ENCODE measurements at places on chromosomes 11 and 22.

DNA sequence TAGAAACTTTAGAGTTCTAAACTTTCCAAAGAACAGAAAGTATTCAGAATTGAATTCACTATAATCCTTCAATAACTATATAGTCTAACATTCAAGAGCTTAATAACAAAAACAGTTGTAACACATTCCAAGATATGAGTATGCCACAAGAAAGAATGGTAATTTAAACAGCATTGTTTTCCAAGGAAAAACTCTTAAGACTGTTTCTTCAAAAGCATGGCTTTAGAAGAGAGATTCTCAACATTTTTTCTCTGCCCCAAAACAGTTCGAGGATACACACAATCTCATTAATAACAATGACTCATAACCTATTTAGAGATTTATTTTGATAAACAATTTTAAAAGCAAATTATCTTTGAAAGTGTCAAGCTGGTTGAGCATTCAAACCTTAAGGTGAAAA is 16.7 kb upstream of the ARHGAP32 start:
- H3K4me3 ChIP-seq: no peak overlapping the region
- no peaks in the 10 kb centered on the region for H3K4me1 ChIP-seq
- H3K36me3 ChIP-seq: no peaks in the 10 kb centered on the region

DNA sequence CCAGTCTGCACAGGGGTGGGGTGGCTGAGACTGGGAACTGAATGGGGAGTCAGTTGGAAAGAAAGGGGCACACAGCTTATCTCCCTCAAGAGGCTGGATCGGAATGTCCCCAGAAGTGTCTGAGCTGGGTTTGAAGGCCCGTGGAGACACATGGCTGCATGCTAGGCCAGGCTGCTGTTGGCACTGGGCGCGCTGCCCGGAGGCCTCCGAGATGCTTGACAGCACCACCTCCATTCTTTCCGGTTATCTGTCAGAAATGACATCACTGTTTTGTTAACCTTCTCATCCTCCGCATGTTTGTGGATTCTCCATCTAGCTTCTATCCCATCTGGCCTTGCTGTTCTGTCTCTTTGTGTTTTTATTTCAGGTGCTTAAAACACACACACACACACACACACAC is 85.5 kb downstream of the APIP start:
- H3K4me3 ChIP-seq: no peak overlapping the region
- no peak for DNase-seq
- H3K27ac ChIP-seq: no peak overlapping the region
- no peaks in the 10 kb centered on the region for H3K36me3 ChIP-seq
- no peaks in the 10 kb centered on the region for H3K4me1 ChIP-seq

- DNase-seq: no peak
- no peaks in the 10 kb centered on the region for H3K27me3 ChIP-seq
- H3K4me1 ChIP-seq: no peaks in the 10 kb centered on the region
These were observed 72.7 kb downstream of the AMBRA1 start for GRCh38 chr11:46520971-46521745.

- no peak for DNase-seq
- H3K4me1 ChIP-seq: no peaks in the 10 kb centered on the region
- H3K27ac ChIP-seq: no peak overlapping the region
- no peaks in the 10 kb centered on the region for H3K27me3 ChIP-seq
- H3K36me3 ChIP-seq: no peaks in the 10 kb centered on the region
These were observed 61.0 kb upstream of the GLYATL1B start for GRCh38 chr11:59025097-59025496.

DNA sequence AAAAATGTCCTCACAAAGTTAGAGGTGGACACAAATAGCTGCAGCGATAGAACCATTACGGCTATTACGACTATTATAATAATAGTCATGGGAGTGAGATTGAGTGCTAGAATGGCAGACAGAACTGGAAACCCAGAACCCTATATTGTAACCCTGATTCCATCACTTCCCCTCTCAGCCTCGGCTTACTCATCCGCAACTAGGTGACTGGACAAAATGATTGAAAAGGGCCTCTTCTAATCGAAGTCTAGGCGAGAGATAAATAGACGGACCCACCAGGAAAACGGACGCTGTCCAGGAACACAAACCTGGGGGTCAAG is 629 bp downstream of the PSMA1 start:
- H3K27ac ChIP-seq: peak overlapping the region; percentile 89
- DNase-seq: no peak
- H3K4me1 ChIP-seq: peaks cover 17% of the 10 kb centered on the region
- H3K27me3 ChIP-seq: no peaks in the 10 kb centered on the region
- H3K36me3 ChIP-seq: peaks cover 24% of the 10 kb centered on the region

DNA sequence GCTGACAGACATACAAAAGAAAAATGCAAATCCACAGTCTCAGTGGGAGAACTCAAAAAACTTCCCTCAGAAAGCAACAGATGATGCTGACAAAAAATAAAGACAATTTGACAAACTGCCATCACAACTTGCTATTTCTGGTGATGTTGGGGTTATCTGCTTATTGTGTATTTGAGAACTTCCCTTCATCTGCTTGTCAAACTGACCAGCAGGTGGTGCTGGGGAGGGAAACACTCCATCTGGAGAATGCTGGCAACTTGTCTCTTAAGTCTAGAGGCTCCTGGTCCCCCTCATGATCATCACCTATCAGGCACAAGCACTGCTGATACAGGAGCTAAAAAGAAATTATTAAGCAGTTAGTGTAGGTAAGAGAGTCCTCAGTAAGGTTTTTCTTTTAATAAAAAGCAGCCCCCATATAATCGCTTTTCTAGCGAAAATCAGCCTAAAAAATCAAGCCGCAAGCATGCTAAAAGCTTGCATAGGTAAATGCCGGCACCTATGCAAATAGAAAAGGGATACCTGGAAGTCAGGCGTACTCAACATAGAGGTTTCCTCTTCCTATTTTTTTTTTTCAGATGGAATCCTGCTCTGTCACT is 9.8 kb upstream of the FAM111B start:
- H3K36me3 ChIP-seq: no peaks in the 10 kb centered on the region
- H3K27me3 ChIP-seq: no peaks in the 10 kb centered on the region
- H3K4me3 ChIP-seq: no peak overlapping the region
- DNase-seq: no peak
- no peak overlapping the region for H3K27ac ChIP-seq
